ENCODE measurements at places on chromosomes 1 and 21. TPM values are rescaled to one million over a fixed set of nuclear protein-coding genes. Genes with fewer than 3 reads are reported as not detected.

The C1QA gene
- polyA plus RNA-seq, result not detected

DNA sequence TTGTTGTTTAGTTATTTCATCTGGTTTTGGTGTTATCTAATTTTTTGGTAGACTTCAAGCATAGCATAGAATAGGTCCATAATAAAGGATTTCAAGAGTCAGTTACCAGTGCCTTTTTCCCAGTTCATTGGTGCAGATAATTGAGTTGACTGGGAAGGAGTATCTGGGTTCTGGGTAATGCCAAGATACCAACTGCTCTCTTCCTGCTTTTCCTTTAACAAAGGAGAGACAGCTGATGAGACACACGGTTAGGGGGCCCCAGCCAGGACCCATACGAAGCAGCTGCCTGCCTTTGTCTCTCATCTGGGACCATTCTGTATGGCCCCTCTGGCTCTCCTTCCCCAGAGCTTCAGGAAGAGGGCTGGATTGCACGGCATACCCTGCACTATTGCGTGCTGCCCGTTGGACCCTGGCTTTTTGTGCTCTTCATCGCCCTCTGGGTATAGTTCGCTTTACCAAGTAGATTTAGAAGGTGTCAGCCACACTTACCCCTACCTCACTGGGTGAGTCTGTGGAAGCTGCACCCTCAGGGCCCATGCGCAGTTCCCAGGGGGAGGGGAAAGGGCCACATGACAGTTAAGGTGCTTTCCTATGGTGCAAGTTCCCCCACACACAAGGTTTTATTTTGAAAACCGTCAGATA lies 7.0 kb downstream of the NAV1 start:
- DNase-seq, result no peak
- no peaks in the 10 kb centered on the region for H3K36me3 ChIP-seq
- no peak overlapping the region for H3K4me3 ChIP-seq
- no peak overlapping the region for H3K27ac ChIP-seq
- H3K27me3 ChIP-seq, result no peaks in the 10 kb centered on the region
- H3K4me1 ChIP-seq, result peaks cover 33% of the 10 kb centered on the region

DNA sequence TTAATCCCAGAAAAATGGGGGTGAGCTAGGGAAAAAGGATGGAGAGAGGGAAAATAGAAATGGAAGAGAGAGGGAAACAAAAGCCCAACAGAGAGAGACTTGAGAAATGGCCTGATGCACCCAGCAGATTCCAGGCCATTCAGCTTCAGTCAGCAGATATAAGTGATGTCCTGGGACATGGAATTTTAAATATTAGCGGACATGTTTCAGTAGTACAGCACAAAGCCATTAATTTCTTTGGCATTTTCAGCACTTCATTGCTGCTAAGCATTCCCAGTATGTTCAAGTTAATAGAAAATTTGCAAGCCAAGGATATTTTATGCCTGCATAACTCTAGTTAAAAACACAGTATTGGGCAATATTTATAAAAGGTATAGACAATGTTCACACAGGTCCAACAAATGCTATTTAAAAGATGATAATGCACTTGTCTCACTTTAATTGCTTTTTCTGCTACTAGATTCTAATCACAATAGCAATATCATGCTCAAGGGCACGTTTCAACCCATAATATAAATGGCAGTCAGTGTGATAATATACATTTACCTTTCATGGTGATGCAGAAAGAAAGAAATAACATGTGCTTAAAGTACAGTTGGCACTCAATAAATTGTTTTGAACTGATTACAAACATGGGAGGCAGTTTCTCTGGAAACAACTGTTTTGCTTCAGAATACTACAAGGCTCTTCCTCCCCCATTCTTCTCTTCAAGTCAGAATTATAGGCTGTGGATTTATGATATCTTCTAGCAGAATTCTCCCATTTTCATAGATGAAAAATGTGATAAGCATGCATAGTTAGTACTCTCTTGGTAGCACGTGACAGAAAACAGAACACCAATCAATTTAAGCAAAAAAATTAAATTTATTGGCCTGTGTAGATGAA lies 108.1 kb upstream of the MAGI3 start:
- no peaks in the 10 kb centered on the region for H3K36me3 ChIP-seq
- H3K4me1 ChIP-seq, result no peaks in the 10 kb centered on the region
- no peak overlapping the region for H3K27ac ChIP-seq
- H3K27me3 ChIP-seq, result peaks cover 6% of the 10 kb centered on the region
- no peak for DNase-seq
- H3K4me3 ChIP-seq, result no peak overlapping the region

DNA sequence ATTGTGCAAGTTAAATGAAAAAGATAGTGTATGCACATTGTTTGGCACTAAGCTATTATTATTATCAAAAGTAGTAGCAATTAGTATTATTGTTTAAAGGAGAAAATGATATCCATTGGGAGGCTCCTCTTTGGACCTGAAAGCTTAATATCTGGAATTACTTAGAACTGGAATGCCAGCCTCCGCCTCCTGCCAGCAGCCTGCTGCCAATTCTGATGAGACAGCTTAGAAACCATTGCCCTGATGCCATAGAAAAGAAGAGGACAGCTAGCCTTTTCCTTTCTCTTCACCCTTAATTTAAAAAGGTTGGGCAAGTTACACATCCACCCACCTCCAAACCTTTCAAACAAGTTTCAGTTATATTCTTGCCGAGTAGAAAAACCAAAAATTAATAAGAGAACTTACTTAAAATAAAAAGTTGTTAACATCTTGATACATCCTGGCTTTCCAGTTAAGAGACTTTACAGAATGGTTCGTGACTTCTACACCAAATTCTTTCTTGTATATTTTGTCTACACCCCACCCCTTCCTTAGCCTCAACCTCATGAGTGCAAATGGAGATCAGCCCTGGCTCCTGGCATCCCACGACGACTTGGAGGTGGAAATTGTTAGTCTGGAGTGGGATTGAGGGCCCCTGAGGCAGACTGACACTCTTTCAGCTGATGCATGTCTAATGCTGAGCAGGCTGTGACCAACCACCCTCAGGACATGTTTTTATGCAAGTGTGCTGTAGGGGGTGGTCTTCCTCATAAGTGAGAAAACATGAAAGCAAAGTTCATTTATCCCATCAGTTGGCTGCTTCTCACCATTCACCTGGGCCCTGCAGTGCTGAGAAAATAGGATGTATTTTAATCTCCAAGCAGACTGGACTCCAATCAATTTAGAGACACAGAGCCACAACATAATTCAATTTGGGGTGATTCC lies 120.6 kb downstream of the KCNJ15 start:
- H3K4me1 ChIP-seq, result peaks cover 54% of the 10 kb centered on the region
- peak overlapping the region; percentile 19 for H3K27ac ChIP-seq
- H3K4me3 ChIP-seq, result no peak overlapping the region

The KCNA3 gene
- not detected for polyA plus RNA-seq

The PBX1 gene
- polyA plus RNA-seq, result 9.3 TPM

The OVAAL gene
- polyA plus RNA-seq, result not detected

- no peaks in the 10 kb centered on the region for H3K27me3 ChIP-seq
- no peak overlapping the region for H3K4me3 ChIP-seq
- H3K27ac ChIP-seq, result no peak overlapping the region
- H3K4me1 ChIP-seq, result no peaks in the 10 kb centered on the region
- no peak for DNase-seq
Measured at GRCh38 chr1:157784801-157785200, 7.9 kb upstream of the FCRL2 start.

GRCh38 chr1:189929501-189930099 lies 548.1 kb downstream of the BRINP3 start:
- no peaks in the 10 kb centered on the region for H3K27me3 ChIP-seq
- no peak overlapping the region for H3K4me3 ChIP-seq
- DNase-seq, result no peak
- H3K36me3 ChIP-seq, result no peaks in the 10 kb centered on the region

- H3K36me3 ChIP-seq, result peaks cover 2% of the 10 kb centered on the region
- H3K4me1 ChIP-seq, result no peaks in the 10 kb centered on the region
Measured at GRCh38 chr1:201660931-201661822, 122.2 kb downstream of the NAV1 start.

GRCh38 chr1:36790191-36790590 lies 244.1 kb downstream of the GRIK3 start:
- H3K27ac ChIP-seq, result no peak overlapping the region
- no peak for DNase-seq
- H3K4me1 ChIP-seq, result no peaks in the 10 kb centered on the region
- no peaks in the 10 kb centered on the region for H3K36me3 ChIP-seq
- no peaks in the 10 kb centered on the region for H3K27me3 ChIP-seq
- no peak overlapping the region for H3K4me3 ChIP-seq

DNA sequence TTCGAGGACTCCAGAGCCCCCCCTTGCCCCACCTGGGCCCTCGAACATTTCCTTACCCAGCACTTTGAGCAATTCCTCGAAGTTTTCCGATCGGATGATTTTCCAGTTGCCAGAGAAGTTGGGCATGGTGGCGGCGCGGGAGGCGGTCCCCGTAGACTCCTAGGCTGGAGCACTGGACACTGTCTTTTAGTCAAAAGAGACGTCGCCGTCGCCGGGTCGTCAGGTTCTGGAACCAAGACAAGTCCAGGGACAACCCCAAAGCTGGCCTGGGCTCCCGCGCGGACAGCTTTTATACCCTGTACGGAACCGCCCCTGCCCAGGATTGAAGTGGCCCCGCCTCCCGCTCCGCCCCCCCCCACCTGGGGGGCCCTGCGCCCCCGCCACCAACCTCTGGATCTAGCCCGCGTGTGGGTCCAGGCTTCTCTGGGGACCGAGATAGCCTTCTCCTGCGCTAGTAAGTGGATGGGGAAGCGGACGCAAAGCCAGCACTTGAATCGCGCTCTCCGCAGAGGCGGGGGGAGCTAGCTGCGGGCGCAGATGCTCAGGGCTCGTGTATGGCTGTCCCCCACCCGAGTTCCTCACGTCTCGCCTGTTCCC lies at the start of gene CRABP2:
CRABP2 (minus strand) TSS at position 263 of the 597 bp plus-strand sequence; CDS start at position 126, 137 bp downstream.
- peak; percentile 19 for DNase-seq
- H3K27ac ChIP-seq, result no peak within 1 kb of the TSS
- no peaks in the 10 kb centered on the region for H3K36me3 ChIP-seq
- H3K4me3 ChIP-seq, result no peak within 1 kb of the TSS

DNA sequence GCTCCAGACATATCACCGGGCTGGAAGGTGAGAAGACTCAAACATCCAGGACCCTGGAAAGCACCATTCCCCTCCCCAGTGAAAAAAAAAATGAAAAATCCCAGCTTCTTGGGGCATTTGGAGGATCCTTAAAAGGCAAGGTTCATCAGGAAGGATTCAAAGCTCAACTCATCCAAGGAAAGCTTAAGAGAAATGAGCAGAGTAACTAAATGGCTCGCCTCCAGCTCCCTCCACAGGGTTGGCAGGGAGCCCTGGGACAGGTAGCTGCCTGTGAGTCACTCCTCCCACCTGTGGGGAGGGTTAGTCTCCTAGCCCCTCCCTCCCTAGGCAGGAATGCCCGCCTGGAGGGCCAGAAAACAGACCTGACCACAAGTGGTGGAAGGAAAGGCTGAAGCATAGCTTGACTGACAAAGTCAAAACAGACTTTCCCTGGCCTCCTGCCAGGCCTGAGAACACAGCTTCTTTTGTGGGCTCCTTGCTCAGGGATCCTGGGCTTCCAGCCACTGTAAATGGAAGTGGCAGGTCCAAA lies 712 bp upstream of the LAMB3 start:
- no peaks in the 10 kb centered on the region for H3K36me3 ChIP-seq
- H3K27ac ChIP-seq, result no peak overlapping the region
- peak; percentile 64 for DNase-seq
- no peak overlapping the region for H3K4me3 ChIP-seq

The FAM72C gene
- polyA plus RNA-seq, result 0.67 TPM

GRCh38 chr1:23736437-23737134 lies 6.7 kb upstream of the ELOA start:
- H3K4me3 ChIP-seq, result no peak overlapping the region
- no peak overlapping the region for H3K27ac ChIP-seq
- no peak for DNase-seq

DNA sequence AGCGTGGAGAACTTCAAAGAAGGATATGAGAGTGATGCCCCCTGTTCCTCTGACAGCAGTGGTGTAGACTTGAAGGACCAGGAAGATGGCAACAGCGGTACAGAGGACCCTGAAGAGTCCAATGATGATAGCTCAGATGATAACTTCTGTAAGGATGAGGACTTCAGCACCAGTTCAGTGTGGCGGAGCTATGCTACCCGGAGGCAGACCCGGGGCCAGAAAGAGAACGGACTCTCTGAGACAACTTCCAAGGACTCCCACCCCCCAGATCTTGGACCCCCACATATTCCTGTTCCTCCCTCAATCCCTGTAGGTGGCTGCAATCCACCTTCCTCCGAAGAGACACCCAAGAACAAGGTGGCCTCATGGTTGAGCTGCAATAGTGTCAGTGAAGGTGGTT lies 14.0 kb downstream of the CERS2 start:
- no peak overlapping the region for H3K4me3 ChIP-seq
- H3K27ac ChIP-seq, result no peak overlapping the region

The BSND gene
- not detected for polyA plus RNA-seq

DNA sequence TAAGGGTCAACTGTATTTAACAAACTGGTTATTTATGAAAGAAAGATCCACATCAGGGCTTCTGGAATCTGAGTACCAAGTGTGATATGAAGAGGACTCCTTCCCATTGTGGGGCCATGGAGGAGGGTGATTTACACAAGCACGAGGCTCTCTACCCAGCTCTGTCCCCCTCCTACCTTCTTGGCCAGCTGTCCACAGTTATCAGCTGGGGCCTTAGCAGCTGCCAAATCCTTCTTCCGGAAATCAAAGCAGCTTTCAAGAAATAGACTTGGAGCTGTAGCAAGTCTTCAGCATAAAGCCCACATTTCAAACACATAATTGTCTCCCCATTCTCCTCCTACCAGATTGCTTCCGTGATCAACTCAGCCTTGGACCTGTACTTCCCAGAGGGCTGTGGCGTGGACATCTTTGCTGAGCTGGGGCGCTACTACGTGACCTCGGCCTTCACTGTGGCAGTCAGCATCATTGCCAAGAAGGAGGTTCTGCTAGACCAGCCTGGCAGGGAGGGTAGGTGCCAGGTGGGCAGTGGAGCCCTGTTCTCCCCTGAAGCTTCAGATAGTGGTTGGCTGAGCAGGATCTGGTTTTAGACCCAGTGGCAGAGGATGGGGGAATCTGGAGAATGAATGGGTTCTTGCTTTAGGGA lies 15.5 kb downstream of the AZIN2 start:
- no peak for DNase-seq
- H3K4me3 ChIP-seq, result no peak overlapping the region
- H3K4me1 ChIP-seq, result no peaks in the 10 kb centered on the region
- H3K27me3 ChIP-seq, result no peaks in the 10 kb centered on the region
- no peak overlapping the region for H3K27ac ChIP-seq
- no peaks in the 10 kb centered on the region for H3K36me3 ChIP-seq

GRCh38 chr1:15816674-15817073 lies 9.2 kb upstream of the UQCRHL start:
- no peaks in the 10 kb centered on the region for H3K27me3 ChIP-seq
- H3K4me1 ChIP-seq, result no peaks in the 10 kb centered on the region
- H3K27ac ChIP-seq, result no peak overlapping the region
- H3K4me3 ChIP-seq, result no peak overlapping the region
- H3K36me3 ChIP-seq, result no peaks in the 10 kb centered on the region

The AMY1C gene
- not detected for polyA plus RNA-seq

DNA sequence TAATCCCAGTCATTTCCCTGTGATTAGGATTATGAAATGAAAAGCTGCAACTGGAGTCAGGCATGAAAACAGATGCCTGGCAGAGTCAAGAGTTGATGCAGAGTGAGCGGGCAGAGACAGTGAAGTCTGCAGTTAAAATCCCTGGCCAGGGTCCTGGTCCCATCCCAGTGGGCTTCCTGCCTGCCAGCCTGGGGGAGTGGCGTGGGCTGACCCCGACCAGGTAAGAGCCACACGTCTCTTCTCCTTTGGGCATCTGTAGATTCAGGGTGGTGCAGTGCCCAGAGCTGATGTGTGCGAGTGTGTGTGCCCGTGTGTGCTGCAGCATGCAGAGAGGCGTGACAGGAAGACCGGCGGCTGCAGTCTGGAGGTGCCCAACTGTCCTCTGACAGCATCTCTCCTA lies 6.2 kb upstream of the KIAA1614 start:
- H3K27ac ChIP-seq, result no peak overlapping the region
- H3K4me3 ChIP-seq, result no peak overlapping the region
- H3K27me3 ChIP-seq, result no peaks in the 10 kb centered on the region
